Common myeloid progenitor, CD34-positive (primary cell): ENCODE measurements at places on chromosomes 2 and 18.

DNA sequence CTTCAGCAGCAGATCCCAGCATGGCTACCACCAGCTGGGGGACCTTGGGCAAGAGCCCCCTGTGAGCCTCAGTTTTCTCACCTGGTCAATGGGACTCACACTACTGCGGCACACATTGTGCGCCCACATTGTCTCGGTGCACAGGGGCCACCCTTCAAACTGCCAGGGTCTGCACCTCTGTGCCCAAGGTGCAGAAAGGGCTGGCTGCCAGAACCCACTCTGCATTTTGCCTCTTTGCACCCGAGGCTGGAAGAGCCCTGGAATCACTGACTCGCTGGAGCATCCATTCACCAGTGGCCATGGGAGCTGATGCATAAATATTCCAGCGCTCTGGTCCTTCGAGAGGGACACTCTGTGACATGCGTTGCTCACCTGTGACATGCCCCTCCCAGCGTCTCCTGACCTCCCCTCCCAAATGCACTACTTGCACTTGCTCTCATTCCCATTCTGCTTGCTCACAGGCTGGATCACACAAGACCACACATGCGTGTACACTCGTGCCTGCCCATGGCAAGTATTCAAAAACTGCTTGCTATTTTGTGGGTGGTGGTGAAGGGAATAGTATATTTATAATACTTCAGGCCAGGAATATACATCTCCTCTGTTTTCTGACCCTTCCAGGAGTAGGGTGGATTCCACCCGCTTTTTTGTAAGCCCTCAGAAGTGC, 18.8 kb upstream of the C1QL2 start:
- no peak for DNase-seq

DNA sequence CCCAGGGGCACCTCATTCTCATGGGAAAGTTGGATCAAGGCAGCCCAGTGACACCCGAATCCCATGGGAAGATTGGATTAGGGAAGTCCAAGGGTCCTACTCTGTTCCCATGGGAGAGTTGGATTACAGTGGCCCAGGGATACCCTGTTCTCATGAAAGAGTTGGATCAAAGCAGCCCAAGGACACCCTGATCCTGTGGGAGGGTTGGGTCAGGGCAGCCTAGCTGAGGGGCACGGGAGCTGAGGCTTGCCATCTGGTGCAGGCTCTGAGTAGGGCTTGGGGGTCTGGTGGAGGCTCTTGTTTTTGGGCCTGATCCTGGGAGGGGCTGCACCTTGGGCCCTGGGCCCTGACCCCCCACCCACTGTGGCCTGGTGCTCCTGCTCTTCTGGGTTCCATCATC, 87.1 kb downstream of the ACKR3 start:
- DNase-seq, result no peak

- no peak for DNase-seq
These were observed 72.0 kb upstream of the ODC1 start for GRCh38 chr2:10520154-10520553.

GRCh38 chr2:77807531-77808215, 285.5 kb upstream of the LRRTM4 start:
- DNase-seq, result no peak

DNA sequence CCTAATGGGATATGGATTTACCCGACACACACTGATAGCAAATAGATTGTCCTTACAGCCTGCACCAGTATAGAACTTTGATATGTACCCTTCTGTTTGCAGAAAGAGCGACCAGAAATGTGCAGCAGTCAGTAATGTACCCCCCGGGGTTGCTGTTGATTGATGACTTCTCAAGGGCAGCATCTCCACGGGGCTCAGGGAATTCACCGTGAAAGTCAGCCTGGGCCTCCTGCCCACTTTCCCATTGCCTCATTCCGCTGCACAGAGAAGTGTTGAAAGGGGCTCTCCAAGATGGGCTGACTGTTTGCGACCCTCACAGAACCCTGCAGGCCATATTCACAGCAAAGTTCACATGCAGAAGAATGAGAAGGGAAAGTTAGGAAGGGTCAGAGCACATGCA, 241.3 kb downstream of the PRKCE start:
- DNase-seq, result no peak

DNA sequence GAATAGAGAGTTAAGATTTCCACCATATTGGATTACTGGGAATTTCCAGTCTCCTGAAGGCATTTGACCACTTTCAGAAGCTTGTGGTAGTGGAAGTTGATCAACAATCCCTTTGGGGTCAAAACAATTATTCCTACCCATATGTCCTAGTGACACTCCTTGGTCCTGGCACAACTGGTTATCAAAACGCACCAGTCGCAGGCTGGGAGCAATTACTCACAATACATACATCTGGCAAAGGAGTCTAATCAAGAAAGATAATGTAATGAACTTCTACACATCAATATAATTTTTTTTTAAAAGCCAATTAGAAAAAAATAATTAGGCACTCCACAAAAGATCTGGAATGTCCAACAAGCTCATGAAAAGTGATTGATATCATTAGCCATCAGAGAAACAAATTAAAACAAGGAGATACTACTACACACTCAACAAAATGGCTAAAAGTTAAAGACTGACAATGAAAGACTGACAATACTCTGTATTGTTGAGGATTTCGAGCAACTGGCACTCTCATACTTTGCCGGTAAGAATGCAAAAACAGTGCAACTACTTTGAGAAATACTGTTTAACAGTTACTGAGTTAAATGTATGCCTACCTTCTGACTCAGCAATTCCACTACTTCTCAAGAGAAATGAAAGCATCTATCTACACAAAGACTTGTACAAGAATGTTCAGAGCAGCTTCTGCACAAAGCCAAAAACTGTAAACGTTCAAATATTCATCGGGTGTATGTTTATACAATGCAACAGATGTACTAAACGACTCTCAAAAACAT, 2.0 kb downstream of the INO80C start:
- peak; percentile 56 for DNase-seq

DNA sequence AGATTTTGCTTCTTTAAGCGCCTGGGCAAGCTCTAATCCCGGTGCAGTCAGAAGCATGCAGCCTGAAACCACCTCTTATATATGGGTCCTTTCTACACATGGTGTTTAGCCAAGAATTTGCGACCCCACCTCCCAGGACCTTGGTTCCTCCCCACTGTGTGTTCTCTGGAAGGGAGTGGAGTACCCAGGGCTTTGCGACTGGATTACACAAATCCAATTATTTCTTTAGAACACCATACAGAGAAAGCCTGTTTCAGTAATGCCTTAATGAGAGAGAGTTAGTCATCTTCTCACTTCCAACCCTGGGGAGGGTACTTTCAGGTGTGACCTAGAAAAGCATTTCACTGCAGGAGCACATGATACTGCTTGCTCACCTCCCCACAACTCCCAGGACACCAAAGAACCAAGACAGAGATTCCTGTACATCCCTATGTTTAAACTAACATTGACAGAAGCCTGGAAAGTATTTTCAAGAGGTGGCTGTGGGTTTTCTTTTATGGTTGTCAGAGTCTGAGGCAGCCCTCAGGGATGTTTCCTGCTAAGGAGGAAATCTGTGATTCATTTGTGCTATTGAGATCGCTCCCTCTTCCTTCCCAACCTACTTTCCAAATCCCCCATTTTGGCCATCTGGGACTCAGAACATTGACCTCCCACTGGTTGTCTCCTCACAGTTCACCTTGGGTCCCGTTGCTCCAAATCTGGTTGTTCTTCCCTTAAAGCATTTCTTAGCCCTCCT, at the start of gene CAPN14:
Gene CAPN14, minus strand, starts transcription at position 51 of the 736 bp plus-strand sequence. CDS start 12,068 bp downstream, outside the sequence.
- DNase-seq, result no peak
